ENCODE measurements at places on chromosomes 11 and 22.

GRCh38 chr11:102552020-102552419 lies 21.5 kb upstream of the MMP7 start:
- no peak for DNase-seq

DNA sequence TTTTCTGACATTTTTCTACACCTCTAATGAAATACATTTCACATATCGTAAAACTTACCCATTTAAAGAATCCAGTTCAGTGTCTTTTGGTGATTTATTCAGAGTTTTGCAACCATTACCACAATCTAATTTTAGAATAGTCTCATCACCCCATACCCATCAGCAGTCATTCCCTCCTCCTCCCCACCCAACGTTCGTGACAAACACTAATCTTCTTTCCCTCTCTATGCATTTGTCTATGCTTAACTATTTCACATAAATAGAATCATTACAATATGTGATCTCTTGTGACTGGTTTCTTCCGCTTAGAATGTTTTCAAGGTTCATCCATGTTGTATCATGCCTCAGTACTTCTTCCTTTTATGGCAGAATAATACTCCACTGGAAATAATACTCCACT lies 9.5 kb downstream of the TTC28 start:
- no peak for DNase-seq

DNA sequence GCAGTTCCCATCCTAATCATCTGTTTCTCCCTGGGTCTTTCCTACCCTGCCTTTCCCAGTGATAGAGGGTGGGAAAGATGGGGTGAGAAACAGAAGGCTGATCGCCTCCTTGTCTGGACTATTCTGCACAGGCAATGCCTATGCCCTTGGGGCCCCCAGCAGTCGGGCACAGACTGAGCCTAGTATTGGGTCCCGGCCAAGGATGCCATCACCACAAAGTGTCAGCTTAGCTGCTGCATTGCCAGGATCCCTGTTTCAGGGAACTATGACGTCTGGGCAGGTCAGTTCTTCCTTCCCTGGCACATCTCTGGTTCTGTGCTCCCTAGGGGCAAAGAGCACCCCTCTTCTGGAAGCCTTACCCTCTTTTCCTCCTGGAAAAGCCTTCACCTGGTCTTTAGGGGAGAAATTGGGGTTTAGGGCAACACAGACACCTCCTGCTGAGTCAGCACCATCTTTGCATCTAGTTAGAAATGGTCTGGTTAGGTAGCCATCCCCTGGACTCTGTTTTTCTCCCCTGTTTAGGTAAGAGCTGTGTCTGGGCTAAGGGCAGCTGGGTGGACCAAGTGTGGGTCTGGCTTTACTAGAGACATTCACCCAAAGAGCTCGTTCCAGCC lies 2.1 kb downstream of the ADAMTS8 start:
- DNase-seq = no peak

- DNase-seq = peak; percentile 32
These were observed 32.1 kb downstream of the PPIL2 start for GRCh38 chr22:21697880-21698279.

DNA sequence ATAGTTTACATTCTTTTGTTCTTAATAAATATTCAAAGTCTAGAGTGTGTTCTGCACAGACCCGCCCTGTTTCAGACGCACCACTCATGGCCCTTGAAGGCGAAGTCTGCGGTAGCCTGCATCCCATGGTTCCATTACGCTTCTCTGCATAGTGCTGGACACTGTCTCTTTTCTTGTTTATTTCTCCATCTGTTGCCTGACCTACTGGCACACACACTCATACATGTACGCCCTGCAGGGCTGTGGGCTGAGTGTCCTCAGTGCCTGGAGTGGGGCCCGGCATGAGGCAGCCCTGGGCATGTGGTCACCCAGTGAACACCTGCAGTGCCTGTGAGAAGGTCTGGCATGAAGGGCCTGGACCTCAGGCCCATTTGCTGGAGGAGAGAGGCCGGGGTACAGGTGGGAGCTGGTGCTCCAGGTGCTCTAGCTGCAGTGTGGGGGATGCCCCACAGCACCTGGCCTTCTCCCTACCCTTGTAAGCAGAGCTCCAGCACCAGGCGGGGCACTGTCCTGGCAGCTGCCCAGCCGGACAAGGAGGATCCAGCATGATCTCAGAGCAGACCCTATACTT lies 404.1 kb downstream of the TBC1D22A start:
- DNase-seq = no peak

GRCh38 chr11:94884376-94884775 lies 89.0 kb downstream of the CWC15 start:
- DNase-seq = no peak

- DNase-seq = no peak
These were observed 17.5 kb upstream of the EHF start for GRCh38 chr11:34603129-34604001.
